ENCODE measurements at places on chromosomes 6 and 20. TPM values are rescaled to one million over a fixed set of nuclear protein-coding genes. Genes with fewer than 3 reads are reported as not detected.

- no peak for DNase-seq
These were observed 43.1 kb upstream of the HLA-A start for GRCh38 chr6:29899281-29899680.

DNA sequence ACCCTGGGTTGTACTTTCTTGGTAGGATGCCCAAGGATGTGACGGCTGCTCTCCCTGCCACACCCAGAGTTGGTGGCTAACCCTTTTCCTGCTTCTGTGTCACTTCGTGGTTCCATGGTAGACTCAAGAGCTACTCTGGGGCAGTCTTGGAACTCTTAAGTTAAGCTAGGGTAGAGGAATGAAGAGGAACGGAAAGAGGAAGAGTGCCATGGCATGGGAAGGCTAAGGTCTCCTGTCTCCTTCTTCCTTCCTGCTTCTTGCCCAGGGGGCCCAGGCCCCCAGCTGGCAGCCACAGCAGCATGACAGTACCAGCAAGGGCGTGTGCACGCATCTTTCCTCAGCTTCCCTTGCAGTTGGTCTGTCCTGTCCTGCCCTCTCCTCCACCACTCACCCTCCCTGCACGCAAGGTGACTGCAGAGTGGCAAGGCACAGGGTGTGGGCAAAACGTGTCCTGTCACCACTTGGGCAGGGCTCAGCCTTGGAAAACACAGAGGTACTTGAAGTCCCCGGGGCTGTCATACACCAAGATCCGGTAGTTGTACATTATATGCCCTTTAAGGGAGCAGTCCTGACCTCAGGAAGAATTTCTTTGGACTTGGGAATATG is 39.8 kb upstream of the TGM3 start:
- DNase-seq, result peak; percentile 81

DNA sequence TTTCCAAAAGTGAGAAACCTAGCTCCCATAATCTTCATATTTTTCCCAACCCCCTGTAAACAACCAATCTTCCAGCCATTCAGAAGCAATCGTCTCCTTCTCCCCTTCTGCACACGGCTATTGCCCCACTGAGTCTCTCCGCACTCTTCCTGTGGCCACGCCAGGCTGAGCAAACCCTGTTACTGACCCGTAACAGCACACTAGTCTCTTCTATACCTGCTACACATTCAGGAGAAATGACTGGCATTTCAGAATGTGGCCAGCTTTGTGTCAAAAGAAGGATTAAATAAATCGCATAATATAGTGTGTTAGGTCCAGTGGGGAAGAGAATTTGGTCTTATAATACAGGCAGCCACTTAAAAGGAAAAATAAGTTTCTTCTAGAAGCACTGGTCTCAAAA is 41.4 kb downstream of the ECT2L start:
- DNase-seq, result no peak

- DNase-seq, result no peak
These were observed 25.3 kb downstream of the ACSS1 start for GRCh38 chr20:25032478-25033264.

PTK6 gene
- 101 TPM for total RNA-seq

MEP1A gene
- not detected for total RNA-seq

TUBB2B gene
- 1.0 TPM for total RNA-seq

PTCHD4 gene
- total RNA-seq, result not detected
